Activated naive CD8-positive, alpha-beta T cell treated with anti-CD3 and anti-CD28 coated beads, Interleukin-2, amount 10 ng/mL, durations not matched to agents 7 days and 5 days (primary cell): ENCODE measurements at places on chromosomes 7 and 10. TPM values are rescaled to one million over a fixed set of nuclear protein-coding genes. Genes with fewer than 3 reads are reported as not detected.

DNA sequence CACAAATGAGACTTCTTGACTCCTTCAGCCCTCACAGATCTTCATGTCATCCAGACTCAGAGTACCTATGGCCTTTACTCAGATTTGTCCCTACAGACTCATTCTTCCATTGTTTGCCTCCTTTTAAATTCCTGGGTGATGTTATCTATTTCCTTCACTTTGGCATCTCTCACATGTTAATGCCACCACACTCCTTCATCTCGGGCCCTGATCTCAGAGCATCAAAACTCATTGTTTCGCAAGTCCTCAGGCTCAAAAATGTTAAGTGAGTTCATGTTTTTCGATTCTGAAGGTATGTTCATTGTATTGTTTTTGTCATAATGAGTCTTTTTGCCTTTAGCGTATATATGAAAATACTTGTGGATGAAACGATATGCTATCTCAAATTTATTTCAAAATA is 62.3 kb upstream of the AHR start:
- H3K36me3 ChIP-seq, result peaks cover 23% of the 10 kb centered on the region
- peak overlapping the region; percentile 96 for H3K27ac ChIP-seq
- no peak for DNase-seq
- peaks cover 36% of the 10 kb centered on the region for H3K4me1 ChIP-seq
- H3K27me3 ChIP-seq, result no peaks in the 10 kb centered on the region

GRCh38 chr10:56316603-56317002 is 44.5 kb downstream of the ZWINT start:
- no peaks in the 10 kb centered on the region for H3K36me3 ChIP-seq
- no peak overlapping the region for H3K27ac ChIP-seq
- no peak overlapping the region for H3K4me3 ChIP-seq
- no peaks in the 10 kb centered on the region for H3K4me1 ChIP-seq
- DNase-seq, result no peak

GRCh38 chr10:47317251-47317650 is 5.0 kb upstream of the GDF2 start:
- peaks cover 4% of the 10 kb centered on the region for H3K27me3 ChIP-seq
- no peak overlapping the region for H3K27ac ChIP-seq
- H3K4me3 ChIP-seq, result no peak overlapping the region
- H3K36me3 ChIP-seq, result no peaks in the 10 kb centered on the region

DNA sequence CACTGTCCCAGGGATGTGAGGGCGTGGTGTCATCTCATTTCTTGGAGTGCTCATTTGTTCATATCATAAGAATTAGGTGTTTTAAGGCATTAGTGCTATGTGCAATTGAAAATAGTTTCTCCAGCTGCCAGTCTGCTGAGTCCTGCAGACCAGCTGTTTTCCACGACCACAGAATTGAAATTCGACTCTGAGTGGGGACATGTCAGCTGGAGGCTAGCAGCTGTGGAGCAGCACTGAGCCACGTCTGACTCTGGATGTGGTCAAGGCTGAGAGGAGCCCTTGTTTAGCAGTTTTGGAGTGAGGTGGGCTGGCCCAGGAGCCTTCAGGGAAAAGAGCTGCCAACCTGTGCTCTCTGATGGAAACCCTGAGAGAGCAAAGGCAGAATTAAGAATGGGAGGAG is 156.3 kb upstream of the GRB10 start:
- no peak for DNase-seq
- H3K27ac ChIP-seq, result no peak overlapping the region
- no peaks in the 10 kb centered on the region for H3K4me1 ChIP-seq

DNA sequence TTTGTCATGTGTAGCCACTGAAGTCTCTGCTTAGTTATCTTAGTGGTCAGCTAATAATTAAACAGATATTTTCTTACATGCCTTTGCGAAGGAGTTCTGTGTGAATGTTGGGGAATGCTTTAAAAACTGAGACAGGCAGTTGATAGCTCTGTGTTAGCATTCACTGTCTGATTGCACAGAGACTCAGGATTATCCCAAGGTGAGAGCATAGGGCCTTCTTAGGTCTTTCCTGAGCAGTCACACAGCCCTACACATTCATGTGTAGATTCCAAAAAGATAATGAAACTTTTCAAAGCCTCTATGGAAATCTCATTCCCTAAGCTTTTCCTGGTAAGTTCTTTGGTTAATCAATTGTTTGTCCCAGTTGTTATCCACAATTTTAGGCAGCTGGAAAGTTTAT is 67.7 kb downstream of the CASD1 start:
- no peak for DNase-seq
- H3K36me3 ChIP-seq, result peaks cover 35% of the 10 kb centered on the region
- no peak overlapping the region for H3K27ac ChIP-seq
- no peaks in the 10 kb centered on the region for H3K4me1 ChIP-seq
- no peaks in the 10 kb centered on the region for H3K27me3 ChIP-seq

DNA sequence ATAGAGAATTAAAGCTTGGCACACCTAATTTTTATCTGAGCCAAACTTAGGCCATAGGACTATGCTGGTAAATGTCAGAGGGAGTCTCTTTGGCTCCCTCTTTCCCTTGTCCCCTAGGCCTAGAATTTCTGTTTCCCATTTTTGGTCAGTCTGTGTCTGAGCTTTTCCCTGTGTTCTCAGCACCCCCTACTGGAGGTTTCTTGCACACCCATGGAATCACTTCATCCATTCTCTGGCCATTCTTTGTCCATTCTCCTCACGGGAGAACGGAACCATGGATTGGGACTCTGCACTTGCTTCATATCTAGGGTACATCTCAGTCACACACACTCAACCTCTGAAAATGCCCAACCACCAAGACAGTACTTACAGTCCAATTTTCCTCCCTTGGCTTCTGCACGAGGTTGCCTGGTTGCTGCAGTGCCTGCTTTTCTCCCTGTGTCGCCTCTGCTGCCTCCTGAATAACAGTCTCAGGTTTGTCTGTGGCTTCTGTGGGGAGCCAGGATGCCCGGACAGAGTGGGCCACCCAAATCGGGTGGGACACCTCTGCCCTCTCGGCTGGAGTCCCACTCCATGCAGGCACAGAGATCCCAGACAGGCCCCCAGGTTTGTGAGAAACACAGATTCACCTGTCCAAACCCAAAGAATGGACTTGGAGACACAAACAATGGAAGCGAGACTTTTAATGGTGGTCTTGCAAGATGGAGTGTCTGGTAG is 35.1 kb upstream of the DNAH11 start:
- peaks cover 77% of the 10 kb centered on the region for H3K36me3 ChIP-seq
- no peak overlapping the region for H3K27ac ChIP-seq
- no peak overlapping the region for H3K4me3 ChIP-seq
- DNase-seq, result no peak
- peaks cover 6% of the 10 kb centered on the region for H3K4me1 ChIP-seq

DNA sequence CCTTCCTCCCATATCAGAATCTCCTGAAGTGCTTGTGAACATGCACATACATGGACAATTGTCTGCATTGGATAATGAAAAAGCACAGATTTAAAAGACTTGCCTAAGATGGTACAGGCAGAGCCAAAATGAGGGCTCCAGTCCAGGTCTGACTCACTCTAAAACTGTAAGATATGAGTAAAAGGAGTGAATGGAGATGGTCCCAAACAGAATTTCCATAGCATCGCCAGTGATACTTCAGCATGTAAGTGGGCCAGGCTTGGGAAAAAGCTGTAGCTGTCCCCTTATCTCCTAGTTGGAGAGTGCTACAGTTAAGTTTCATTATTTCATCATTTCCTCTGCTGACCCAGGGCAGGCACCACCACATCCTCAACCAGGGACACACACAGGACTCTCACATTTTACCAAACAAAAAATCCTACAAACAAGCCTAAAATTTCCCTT is 26.4 kb upstream of the IL6 start:
- H3K27me3 ChIP-seq, result no peaks in the 10 kb centered on the region
- peaks cover 58% of the 10 kb centered on the region for H3K4me1 ChIP-seq

The STAG3 gene
- 31.1 TPM for total RNA-seq

DNA sequence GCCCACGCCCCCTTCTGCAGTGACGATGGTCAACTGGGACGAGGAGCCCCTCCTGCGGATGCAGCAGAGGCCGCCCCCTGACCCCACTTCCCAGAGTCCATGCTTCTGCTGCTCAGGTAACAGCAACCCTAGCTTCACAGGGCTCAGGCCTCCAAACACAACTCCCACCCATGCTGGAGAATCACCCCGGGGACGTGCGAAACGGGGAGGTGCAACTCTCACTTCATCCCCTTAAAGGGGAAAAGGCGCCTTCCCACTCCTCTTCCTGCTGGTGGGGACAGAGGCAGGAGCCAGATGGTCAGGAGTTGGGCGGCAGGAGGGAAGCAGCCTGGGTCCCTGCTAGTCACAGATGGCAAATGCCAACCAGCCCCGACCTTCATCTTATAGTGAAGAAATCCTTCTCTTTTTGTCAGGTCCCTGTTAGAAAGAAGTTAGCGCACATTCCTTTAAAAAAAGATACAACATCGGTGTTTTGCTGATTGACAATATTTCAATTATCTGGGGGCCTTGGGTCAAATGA is 155.4 kb downstream of the DIP2C start:
- peaks cover 21% of the 10 kb centered on the region for H3K27me3 ChIP-seq
- H3K27ac ChIP-seq, result no peak overlapping the region
- H3K4me1 ChIP-seq, result no peaks in the 10 kb centered on the region
- H3K4me3 ChIP-seq, result no peak overlapping the region

- DNase-seq, result peak; percentile 85
- no peak overlapping the region for H3K4me3 ChIP-seq
- no peak overlapping the region for H3K27ac ChIP-seq
- H3K27me3 ChIP-seq, result peaks cover 45% of the 10 kb centered on the region
Measured at GRCh38 chr10:101018600-101019439, 12.1 kb downstream of the PDZD7 start.

GRCh38 chr10:119413093-119413453 is 129.4 kb downstream of the RGS10 start:
- H3K4me1 ChIP-seq, result peaks cover 7% of the 10 kb centered on the region
- H3K36me3 ChIP-seq, result no peaks in the 10 kb centered on the region
- DNase-seq, result no peak
- no peak overlapping the region for H3K27ac ChIP-seq
- no peak overlapping the region for H3K4me3 ChIP-seq
- H3K27me3 ChIP-seq, result no peaks in the 10 kb centered on the region

DNA sequence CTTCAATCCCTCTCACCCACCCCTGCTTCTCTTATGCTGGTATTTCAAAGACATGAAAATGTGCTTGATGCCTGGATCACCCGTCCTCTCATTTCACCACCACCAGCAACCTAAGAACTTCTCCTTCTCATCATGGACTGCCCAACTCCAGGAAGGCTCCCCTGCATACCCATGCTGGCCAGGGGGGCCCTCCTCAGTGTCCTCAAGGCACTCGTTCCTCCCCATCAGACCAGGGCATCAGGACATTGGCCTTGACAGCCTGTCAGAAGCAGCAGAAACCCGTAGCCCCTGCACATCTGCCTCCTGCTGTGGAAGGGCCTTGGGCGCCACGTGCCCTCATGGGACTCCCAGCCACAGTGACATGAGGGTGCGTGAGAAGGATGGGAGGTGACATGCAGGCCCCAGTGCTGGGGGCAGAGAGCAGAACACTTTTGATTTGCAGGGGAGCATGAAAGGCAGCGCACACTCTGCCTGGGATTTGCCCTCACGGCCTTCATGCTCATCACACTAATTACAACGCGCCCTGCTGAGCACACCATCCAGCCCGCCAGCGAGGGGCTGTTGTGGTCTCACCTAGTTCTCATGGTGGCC is 1.9 kb upstream of the HSPA12A start:
- peaks cover 3% of the 10 kb centered on the region for H3K4me1 ChIP-seq
- H3K27me3 ChIP-seq, result peaks cover 53% of the 10 kb centered on the region
- no peak for DNase-seq
- no peaks in the 10 kb centered on the region for H3K36me3 ChIP-seq
- no peak overlapping the region for H3K27ac ChIP-seq

GRCh38 chr10:116694243-116694926 is 48.0 kb downstream of the HSPA12A start:
- H3K27ac ChIP-seq, result no peak overlapping the region

DNA sequence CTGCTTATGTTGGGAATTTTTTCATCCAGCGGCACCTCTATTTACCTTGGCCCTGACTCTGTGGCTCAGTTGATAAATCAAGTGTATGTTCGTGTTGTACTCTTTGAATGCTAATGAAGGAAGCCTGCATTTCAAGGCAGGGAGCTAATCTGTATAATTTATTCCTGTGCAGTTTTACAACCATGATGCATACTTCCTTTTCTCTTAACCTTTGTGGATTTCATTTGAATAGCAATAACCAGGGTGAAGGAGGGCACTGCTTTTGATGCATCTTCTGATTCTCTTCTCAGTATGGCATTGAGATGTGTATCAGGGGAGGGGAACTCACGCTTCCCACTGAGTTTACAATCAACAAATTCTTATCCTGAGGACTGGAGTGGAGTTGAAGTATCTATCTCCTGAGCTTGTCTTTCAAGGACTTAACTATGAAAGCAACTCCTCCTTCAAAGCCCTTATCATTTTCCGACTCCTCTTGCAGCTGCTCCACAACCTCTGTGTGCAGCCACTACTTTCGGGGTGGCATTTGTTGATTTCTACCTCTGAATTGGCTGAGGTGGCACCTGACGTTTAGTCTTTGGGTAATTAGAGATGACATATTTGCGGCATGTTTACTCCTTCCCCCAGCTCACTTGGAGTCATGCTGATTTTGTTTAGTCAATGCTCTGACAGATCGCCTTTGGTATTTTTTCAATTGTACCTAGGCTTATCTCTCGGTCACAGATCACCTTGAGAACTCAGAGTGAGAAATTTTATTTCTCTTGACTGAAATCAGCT is 275.2 kb downstream of the PHTF2 start:
- no peak for DNase-seq
- no peaks in the 10 kb centered on the region for H3K36me3 ChIP-seq
- H3K4me3 ChIP-seq, result no peak overlapping the region
- no peaks in the 10 kb centered on the region for H3K4me1 ChIP-seq
- H3K27me3 ChIP-seq, result peaks cover under 1% of the 10 kb centered on the region

GRCh38 chr10:42941790-42942189 is 135.1 kb upstream of the RET start:
- no peak overlapping the region for H3K27ac ChIP-seq
- no peaks in the 10 kb centered on the region for H3K36me3 ChIP-seq
- peaks cover 17% of the 10 kb centered on the region for H3K27me3 ChIP-seq
- no peak overlapping the region for H3K4me3 ChIP-seq

The PRPS1L1 gene
- not detected for total RNA-seq

DNA sequence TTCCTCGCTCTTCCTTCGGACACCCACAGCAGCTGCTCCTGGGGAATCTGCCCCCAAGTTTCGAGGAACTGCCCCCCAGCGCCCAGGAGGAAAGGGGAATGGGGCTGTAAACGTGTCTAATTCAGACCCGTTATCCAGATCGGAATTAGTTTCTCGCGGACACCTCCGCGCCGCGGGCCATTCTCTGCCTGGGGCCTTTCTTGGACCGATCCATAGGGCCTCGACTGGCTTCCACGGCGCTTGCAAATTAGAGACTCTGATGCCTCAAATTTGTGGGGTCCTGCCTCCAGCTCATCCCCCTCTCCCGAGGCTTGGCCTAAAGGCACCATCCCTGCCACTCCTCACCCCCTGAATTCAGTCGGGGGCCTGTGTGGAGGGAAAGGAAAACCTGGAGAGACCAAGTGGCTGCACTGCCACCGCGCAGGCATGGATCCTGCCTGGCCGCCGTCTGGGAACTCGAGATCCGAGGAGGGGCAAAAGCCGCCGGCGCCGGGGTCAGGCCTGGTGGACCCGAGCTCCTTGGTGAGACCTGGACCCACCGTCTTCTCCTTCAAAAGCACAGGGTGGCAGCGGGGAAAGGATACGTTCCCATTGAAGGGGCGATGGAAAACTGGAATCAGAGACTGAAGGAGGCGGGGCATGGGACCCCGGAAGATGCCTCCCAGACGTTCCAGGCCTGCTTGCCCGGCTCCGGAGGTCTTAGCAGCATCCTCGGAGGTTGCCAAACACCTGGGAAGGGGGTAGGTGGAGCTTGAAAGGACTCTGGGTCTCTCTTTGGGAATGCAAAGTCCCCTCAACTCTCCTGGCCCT is 13.7 kb downstream of the LBX1 start:
- H3K27me3 ChIP-seq, result peaks cover 81% of the 10 kb centered on the region
- no peak for DNase-seq
- H3K4me1 ChIP-seq, result peaks cover 17% of the 10 kb centered on the region
- H3K27ac ChIP-seq, result no peak overlapping the region

The SEMA3D gene
- not detected for total RNA-seq
